H4 (cell line): ENCODE measurements at places on chromosomes 12 and 14. TPM values are rescaled to one million over a fixed set of nuclear protein-coding genes. Genes with fewer than 3 reads are reported as not detected.

DNA sequence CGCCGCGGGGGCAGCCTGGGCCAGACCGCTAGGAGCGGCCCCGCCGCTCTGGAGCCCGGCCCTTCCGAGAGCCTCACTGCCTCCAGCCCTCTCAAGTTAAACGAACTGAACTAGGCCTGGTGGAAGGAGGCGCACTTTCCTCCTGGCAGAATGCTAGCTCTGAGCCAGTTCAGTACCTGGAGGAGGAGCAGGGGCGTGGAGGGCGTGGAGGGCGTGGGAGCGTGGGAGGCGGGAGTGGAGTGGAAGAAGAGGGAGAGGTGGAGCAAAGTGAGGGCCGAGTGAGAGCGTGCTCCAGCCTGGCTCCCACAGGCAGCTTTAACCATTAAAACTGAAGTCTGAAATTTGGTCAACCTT, 5.3 kb downstream of the LTB4R start:
- DNase-seq = no peak

DNA sequence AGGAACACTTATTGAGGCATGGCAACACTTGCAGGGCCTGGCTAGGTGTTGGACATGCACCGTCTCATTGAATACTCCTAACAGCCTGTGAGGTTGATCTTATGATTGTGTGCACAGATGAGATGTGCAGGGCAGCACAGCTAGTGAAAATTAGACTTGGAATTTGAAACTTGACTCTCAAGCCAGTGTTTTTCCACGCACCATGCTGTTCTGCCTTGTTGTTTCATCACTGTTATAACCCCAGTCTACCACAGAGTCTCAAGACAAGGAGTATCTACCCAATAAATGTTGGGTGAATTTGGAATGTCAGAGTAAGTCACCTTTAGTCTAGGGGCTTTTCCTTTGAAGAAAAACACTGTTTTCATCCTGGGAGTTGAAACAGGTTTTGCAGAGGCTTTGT, 55.8 kb upstream of the LRIG3 start:
- DNase-seq = no peak

GRCh38 chr14:50666772-50667683, 1.1 kb downstream of the SAV1 start:
- DNase-seq = peak; percentile 36

GRCh38 chr12:26338586-26339572, 143.5 kb downstream of the SSPN start:
- DNase-seq = no peak

Gene CACNA2D4
- not detected in 2 replicates for total RNA-seq

GRCh38 chr14:92847749-92848148, 53.6 kb downstream of the GOLGA5 start:
- DNase-seq = no peak

DNA sequence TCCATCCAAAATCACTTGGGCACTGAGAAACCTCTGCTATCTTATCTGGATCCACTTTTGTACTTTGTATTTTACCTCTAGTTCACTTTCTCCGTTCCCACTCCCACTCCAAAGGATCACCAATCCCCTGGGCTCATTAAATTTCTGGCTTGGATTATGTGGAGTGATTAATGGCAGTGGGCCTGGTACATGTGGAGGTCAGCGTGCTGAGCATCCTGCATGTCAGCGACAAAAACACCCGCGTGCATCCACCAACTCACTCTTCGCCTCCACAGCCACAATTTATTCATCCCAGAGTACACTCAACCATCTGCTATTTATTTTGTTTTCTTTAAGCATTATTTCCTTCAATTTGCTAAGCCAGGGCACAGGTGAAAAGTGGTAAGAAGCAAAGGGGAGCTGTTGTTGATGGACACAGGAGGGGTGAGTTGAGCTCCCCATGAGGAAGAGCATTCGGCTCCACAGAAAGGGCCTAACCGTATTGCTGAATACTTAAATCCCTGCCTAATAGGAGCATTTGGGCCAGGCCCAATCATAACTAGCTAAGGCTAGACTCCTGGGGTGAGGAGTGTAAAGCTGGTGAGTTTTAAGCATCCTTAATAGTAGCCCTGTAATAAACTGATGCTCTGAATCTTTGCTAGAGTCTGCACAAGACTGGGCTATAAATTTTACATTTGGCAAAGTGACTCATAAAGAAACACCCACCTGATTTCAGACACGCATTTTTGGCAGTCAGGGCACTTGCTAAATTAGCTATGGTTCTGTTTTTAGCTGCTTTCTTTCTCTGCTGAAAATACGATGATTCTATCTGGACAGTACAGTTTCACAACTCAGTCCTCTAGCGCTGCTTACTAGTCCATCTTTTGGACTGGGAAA, 137.8 kb downstream of the SLC25A21 start:
- no peak for DNase-seq

DNA sequence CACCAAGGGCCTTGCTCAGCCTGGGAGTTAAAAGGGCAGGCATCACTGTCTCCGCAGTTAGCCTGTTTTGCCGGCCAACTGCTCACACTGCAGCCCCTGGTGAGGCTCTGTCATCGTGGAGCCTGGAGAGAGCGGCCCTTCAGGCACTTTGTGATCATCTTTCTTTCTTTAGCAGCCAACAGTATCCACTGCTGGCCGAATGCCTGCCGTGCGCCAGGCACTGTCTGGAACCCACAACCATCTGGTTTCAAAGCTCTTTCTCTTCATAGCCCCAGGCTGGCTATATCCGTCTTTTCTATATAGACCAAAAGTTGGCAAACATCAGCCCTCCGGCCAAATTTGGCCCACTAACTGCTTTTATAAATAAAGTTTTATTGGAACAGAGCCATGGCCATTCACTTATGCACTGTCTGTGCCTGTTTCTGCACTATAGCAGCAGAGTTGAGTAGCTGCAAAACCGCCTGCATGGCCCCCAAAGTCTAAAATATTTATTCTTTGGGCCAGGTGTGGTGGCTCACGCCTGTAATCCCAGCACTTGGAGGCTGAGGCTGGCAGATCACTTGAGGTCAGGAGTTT, 29.5 kb downstream of the SLC8B1 start:
- DNase-seq = no peak

GRCh38 chr12:93166541-93167307, 211.0 kb upstream of the NUDT4 start:
- DNase-seq = no peak

Gene TECPR2
- 3.0 and 3.6 TPM in 2 replicates for total RNA-seq

Gene KRT4
- not detected in 2 replicates for total RNA-seq

Gene GPATCH2L
- total RNA-seq = 25.7 and 33.6 TPM in 2 replicates

Gene GPR135
- 0.70 and 2.1 TPM in 2 replicates for total RNA-seq

DNA sequence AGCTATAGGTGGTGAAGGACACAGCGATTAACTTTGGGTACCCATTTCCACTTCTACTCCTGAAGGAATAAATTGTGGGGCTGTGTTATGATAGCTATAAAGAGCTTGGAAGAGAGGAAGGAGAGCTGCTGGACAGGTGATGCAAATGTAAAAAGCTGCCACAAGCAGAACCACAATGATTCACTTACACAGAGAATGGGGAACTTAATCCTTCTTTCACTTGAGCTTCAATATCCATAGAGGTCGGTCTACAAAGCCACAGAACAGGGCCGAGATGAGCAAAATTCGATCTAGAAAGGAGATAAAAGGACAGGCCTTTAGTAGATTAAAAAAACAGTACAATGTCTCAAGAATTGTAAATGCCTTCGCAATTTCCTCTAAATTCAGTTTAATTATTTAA, 831.1 kb downstream of the LRFN5 start:
- DNase-seq = no peak

- no peak for DNase-seq
Observed at GRCh38 chr12:91954326-91954725, 191.3 kb downstream of the BTG1 start.

GRCh38 chr14:93089521-93090269, 26.0 kb downstream of the ITPK1 start:
- DNase-seq = no peak

Gene TAS2R46
- 0.23 TPM in 1 of 2 replicates, not detected in the other for total RNA-seq

Gene RILPL2
- 3.2 and 3.5 TPM in 2 replicates for total RNA-seq

Gene OR6C3
- not detected in 2 replicates for total RNA-seq

DNA sequence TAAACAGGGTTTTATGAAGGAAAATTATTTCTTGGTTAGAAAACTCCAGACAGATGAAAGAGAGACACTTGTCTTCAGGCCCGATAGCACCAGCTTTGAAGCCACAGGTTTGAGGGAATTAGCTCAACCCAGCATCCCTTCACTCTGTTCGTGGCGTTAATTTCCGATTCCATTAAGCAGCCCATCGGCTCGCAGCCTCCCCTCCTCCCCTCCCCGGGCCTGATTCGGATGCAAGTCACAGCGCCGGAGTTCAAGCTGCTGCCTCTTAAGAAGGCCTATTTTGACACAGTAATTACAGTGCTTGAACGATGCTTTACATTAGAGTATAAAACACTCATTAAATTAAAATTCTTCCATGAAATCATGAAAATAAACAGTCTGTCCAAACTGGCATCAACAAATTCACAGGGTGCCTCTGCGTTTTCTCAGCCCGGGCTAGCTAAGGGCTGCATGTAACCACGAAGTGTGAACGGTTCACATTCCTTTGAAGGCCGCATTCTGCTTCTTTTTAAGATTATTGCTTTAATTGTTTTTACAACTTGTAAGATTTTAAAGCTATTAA, 145.8 kb downstream of the DICER1 start:
- DNase-seq = no peak

Gene NPAS3
- total RNA-seq = 2.6 and 4.2 TPM in 2 replicates

Gene OVCH1
- not detected in 2 replicates for total RNA-seq

Gene RPL10L
- total RNA-seq = not detected in 2 replicates

GRCh38 chr12:6322969-6323339, 12.5 kb downstream of the PLEKHG6 start:
- DNase-seq = no peak
